HepG2 (cell line): ENCODE measurements at places on chromosomes 2 and 18.

DNA sequence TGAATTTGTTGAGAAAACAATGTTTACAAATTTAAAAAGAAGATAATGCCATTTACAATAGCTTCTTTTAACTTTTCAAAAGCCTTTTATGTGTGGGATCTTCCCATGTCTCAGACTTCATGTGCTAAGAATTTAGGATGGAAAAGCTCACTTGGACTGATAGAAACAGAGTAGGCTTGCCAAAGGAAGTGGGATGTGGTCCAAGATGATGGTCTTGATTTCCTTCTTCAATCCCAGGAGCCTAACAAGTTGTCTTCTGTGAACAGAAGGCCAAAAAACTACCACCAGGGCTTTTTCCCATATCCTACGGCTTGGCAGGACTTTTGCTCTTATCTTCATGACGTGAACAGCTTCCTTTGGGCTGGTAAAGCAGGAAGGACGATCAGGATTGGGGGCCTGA is 9.5 kb downstream of the CXCR4 start:
- no peak for DNase-seq

- DNase-seq: no peak
Observed at GRCh38 chr2:23640711-23641110, 255.7 kb downstream of the KLHL29 start.

DNA sequence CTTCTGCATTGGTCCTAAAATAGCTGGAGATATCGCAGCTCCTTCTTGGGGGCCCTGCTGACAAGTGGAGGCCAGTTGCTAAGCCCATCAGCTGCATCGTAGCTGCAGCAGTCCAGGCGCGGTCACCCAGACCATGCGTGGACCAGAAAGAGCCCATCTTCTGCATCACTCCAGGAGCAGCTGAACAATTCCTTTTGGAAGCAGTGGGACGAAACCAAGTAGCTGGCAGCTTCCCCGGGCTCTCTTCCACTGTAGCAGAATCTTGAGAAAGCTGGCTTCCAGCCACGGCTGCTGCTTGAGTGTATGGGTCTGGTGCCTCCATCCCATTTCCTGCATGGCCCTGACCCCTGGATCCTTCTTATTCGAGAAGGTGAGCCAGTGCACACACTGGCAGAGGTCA is 22.2 kb upstream of the CAB39 start:
- no peak for DNase-seq

DNA sequence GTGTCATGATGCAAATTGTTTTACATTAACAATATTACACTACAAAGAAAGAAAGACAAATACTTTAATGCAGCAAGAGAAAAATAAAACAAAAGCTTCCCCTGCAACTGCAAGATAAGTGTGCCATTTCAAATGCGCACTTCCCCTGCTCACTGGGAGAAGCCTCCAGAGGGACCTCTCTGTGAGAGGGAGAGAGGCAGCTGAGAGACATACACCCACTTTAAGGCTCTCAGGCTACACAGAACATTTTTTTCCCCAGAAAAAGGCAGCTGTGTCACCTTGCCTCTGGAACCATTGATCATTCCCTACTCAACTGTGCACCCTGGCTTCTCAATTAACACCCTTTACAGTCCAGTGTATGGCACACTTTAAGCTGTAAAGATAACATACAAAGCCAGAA is 75.2 kb downstream of the DPP4 start:
- DNase-seq: no peak

GRCh38 chr2:227164763-227165291 is 403 bp downstream of the COL4A3 start:
- no peak for DNase-seq

- peak; percentile 65 for DNase-seq
Observed at GRCh38 chr2:230762317-230762896, 49.8 kb downstream of the CAB39 start.

GRCh38 chr2:176789751-176790150 is 422.8 kb upstream of the HNRNPA3 start:
- DNase-seq: no peak

- DNase-seq: peak; percentile 12
Observed at GRCh38 chr18:2906704-2907549, 60.1 kb downstream of the EMILIN2 start.

DNA sequence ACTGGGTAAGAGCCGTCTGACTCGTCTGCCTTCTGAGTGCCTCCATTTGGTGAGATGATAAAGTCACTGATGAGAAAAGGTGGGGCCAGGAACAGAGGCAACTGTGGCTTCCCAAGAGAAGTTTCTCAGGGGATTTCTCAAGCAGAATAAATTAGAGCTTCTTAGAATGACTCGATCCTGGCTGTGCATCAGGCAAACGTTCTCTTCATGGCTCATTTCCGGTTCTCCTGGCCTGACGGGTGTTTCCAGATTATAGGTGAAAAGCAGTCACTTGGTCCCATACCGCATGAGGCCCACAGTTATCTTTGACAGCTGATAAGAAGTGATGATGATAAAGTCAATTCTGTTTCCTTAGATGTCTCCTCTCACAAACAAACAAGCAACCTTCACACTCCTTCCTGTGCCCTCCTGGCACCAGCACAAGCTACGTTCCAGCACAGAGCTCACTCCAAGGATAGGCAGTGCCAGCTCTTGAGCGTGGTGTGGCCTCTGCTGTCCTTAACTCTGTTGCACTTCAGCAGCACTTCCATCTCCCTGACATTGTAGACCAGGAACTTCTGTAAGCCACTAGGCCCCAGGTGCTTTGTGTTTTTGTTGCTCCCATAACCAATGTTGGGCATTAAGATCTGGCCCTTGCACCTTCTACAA is 37.8 kb upstream of the KCNF1 start:
- no peak for DNase-seq

GRCh38 chr2:229831805-229832509 is 89.9 kb downstream of the TRIP12 start:
- DNase-seq: no peak

DNA sequence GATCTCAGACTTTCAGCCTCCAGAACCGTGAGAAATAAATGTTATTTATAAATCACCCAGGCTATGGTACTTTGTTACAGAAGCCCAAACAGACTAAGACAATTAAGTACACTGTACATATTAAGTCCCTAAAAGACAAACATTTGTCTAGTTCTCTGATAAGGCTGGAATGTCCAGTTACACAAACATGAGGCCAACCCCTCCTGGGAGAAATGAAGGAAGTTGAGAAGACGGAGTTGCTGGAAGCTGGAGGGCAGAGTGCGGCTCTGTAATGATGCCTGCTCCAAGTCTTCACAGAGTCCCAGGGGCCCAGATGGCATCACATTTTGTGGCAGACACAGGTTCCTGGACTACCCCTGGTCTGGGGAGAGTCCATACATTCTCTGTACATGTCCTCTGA is 79.2 kb upstream of the ST8SIA3 start:
- peak; percentile 43 for DNase-seq
